ENCODE measurements at places on chromosomes 13 and 19.
A peak's percentile ranks its signal among the peaks of the same experiment; 100 is the strongest.

DNA sequence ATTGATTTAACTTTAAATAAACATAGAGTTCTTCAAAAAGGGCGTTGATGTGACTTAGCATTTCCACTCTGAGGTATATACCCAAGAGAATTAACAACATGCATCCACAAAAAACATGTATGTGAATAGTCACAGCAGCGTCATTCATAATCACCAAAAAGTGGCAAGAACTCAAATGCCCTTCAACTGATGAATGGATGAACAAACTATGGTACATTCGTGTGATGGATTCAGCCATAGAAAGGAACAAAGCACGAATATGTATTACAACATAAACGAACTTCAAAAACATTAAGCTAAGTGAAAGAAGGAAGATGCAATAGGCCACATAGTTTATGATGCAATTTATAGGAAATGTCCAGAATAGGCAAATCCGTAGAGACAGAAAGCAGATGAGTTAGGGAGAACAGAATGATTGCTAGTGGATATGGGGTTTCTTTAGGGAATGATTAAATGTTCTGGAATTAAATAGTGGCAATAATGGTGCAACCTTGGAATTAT, 72.3 kb upstream of the UQCRFS1 start:
- no peak for DNase-seq

DNA sequence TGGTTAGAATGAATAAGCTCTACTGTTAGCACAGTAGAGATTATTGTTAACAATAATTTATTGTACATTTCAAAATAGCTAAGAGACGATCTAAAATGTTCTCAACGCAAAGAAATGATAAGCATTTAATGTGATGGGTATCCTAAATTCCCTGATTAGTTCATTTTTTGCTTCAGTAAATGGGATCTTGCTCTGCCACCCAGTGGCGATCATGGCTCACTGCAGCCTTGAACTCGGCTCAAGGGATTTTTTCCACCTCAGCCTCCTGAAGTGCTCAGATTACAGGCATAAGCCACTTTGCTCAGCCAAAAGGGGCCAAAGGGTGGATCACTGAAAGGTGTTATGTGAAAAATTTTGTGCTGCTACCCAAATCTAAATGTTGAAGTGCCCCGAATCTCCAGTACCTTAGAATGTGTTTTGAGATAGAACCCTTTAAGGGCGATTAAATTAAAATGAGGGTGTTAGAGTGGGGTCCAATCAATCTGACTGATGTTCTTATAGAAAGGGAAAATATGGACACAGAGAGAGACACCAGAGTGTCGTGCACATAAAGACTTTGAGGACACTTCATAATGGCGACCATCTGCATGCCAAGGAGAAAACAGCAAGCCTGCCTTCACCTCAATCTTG, 31.5 kb upstream of the ZNF766 start:
- peak; percentile 58 for DNase-seq

- no peak for DNase-seq
Observed at GRCh38 chr19:32688311-32688710, 3.3 kb upstream of the NUDT19 start.

GRCh38 chr19:14582894-14583340, at the start of gene CLEC17A:
Gene CLEC17A, plus strand, starts transcription at chr19:14583084. Its CDS starts 77 bp downstream, at chr19:14583161.
- no peak for DNase-seq

DNA sequence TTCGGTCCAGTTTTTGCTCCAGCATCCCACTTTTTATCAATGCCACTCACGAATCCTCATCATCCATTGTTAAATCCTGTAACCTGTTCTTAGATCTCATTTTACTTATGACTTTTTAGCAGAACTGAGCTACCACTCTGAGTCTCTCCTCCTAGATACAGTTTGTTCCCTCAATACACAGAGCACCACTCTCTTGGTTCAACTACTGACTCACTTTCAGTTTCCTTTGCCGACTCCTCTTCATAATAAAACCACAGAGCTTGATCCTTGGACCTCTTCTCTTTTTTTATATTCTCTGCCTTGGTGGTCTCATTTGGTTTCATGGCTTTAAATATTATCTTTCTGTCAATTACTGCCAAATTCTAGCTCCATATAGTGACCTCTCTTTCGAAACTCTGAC, 150.3 kb downstream of the SLITRK5 start:
- DNase-seq, result no peak

GRCh38 chr13:54194233-54195024, 1165.8 kb downstream of the OLFM4 start:
- no peak for DNase-seq

- no peak for DNase-seq
Observed at GRCh38 chr13:83221256-83221655, 661.0 kb downstream of the SLITRK1 start.

DNA sequence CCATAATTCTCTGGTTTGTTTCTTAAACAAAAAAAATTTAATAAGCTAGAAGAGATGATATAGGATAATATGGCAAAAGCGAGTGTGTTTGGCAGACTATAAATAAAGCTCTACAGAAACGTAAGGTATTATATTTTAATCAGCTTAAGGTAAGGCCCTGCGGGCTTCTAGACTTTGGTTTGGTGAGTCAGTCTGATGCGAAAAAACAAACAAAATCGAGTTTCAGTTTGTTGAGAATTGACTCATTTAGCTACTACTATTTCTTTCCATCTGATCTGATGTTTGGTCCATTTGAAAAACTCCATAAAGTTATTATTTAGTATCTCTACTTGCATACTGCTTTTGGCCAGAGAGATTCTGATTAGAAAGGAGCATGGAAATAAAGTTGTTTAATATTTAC, 138.0 kb downstream of the MIPEP start:
- DNase-seq, result no peak

- no peak for DNase-seq
Observed at GRCh38 chr13:97630725-97631124, 196.8 kb downstream of the RAP2A start.

DNA sequence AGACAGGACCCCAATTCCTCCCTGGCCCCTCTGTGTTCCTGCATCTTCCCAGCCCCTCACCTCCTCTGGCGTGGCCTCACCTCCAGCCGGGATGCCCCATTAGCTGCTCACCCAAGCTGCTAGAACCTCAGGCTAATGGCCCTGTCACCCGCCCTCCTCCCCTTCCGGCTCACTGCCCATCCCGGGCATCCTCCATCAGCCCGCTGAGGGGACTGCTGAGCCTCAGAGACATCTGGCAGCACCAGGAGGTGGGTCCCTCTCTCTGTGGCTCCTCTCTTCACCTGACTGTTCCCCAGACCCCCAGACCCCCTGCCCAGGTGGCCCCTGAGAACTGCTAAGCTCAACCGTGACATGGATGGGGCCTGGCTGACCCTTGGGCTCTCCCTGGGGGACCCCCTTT, 2.9 kb downstream of the FFAR1 start:
- DNase-seq, result no peak

DNA sequence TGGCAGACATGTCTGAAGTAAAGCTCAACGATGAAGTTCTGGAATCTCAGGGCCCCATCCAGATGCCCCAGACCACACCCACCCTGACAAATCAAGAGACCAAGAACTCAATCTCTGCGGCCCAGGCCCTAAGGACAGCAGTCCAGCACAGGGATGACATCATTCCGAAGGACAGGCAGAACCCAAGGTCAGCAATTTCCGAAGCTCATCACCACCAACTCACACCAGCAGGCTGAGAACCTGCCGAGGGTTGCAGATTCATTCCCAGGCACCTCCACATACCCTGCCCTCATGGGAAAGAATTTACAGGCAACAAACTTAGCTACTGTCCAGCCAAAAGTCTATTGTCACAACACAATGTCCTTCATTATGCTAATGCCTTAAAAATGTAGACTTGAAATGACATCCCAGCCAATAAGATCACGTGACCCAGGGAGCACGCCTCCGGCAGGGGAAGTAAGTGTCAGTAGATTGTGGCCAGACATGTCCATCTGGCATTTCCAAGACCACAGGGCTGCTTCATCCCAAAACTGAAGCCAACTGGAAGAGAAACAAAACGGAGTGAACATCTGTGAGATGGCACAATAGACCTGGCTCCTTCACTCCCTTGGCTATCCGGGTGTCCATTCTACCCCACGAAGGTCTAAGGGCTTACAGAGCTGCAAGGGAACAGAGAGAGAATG, 98.8 kb downstream of the CRYL1 start:
- no peak for DNase-seq

GRCh38 chr19:50512112-50512998, 1.4 kb downstream of the ASPDH start:
- no peak for DNase-seq

- no peak for DNase-seq
Observed at GRCh38 chr13:41107584-41108014, 25.0 kb downstream of the KBTBD6 start.

- DNase-seq, result no peak
Observed at GRCh38 chr19:21472507-21472906, 32.9 kb upstream of the ZNF429 start.

GRCh38 chr13:73681779-73682178, 452.4 kb downstream of the KLF12 start:
- DNase-seq, result no peak

DNA sequence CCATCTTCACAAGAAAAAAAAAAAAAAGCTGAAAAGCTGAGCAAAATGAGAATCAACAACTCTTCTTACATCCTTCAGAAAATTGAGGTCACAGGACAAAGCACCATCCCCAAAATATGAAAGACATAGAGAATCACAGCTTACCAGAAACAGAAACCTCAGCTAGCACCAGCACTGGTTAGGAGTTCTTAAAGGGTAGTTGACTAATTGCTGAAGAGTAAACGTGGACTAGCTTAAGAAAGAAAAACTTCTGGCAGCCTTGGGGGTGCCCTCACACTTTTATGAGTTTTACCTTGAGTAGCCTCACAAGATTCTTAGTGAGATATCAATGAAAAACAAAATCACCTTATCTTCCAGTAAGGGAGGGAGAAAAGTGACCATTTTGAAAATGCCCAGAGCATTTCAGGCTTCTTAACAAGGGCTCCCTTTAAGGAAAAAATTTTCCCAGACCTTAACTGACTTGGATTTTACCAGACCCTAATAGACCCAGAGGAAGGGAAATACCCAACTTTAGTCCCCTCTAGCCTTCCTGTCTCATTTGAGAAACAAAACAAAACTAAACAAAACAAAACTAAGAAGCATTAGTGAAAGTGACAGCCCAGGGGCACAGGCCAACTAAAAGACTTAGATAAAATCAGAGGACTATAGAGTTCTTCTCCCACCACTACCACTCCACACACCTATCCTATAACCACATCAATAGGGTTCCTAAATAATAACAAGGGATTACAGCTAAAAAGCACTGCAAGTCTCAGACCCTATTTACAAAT, 888.6 kb downstream of the DIAPH3 start:
- no peak for DNase-seq

DNA sequence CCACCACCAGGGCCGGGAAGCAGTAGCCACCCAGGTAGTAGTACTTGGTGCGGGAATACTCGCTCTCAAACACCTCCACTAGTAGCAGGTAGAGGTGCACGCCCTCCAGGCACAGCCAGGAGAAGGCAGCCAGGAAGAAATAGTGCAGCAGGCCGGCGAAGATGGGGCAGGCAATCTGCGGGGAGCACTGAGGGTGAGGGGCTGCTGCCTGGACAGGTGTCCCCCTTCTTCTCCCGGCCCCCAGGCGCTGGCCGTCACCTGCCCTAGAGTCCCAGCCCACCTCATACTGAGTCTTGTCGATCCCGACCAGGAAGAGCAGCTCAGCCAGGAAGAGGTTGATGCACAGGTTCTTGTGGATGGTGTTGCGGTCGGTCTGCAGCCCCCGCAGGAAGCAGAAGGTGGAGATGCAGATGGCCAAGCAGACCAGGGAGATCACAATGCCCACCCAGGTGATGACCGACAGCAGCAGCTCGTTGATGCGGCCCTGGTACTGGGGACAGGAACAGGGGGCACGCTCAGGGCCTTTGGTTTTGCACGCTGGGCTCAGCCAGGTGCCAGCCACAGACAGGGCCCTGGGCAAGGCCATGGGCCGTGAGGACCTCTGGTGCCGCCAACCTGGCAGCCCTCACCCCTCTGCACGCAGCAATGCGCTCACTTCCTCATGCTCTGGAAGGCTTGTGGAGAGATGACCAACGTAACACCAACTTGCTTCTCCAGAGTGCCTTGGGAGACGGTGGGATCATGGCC, 20.8 kb upstream of the ASF1B start:
- no peak for DNase-seq

DNA sequence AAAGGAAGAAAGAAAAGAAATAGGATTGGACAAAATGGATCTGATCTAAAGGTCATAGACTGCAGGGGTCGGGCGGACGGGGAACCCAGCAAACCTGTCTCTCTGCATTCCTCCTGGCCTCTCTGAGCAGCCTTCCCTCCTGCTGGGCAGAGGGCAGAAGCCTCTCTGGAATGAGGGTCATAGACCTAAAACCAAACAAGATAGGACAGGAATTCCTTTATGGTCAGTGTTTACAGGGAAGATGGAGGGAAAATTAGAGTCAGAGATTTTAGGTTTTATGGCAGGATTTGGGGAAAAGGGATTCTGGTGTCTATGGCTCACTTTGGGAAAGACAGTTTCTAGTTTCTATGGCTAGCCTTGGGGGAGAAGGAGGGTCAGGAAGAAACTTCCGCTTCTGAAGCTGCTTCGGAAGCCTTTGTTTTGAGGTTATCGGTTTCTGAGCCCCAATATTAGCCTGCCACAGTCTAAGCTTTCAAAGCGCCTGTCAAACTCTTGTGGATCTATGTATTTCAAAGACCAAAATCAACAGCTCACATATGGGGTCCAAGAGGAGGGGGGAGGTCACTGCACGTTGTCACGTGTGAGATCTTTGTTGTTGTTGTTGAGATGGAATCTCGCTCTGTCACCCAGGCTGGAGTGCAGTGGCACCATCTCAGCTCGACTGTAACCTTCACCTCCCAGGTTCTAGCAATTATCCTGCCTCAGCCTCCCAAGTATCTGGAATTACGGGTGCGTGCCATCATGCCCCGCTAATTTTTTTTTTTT, 18.9 kb upstream of the DPRX start:
- no peak for DNase-seq

GRCh38 chr19:38284422-38284821, 19.6 kb upstream of the C19orf33 start:
- DNase-seq, result no peak

GRCh38 chr13:22561581-22561980, 619.2 kb upstream of the SGCG start:
- DNase-seq, result no peak

GRCh38 chr19:45547965-45548609, 36.5 kb downstream of the OPA3 start:
- no peak for DNase-seq

DNA sequence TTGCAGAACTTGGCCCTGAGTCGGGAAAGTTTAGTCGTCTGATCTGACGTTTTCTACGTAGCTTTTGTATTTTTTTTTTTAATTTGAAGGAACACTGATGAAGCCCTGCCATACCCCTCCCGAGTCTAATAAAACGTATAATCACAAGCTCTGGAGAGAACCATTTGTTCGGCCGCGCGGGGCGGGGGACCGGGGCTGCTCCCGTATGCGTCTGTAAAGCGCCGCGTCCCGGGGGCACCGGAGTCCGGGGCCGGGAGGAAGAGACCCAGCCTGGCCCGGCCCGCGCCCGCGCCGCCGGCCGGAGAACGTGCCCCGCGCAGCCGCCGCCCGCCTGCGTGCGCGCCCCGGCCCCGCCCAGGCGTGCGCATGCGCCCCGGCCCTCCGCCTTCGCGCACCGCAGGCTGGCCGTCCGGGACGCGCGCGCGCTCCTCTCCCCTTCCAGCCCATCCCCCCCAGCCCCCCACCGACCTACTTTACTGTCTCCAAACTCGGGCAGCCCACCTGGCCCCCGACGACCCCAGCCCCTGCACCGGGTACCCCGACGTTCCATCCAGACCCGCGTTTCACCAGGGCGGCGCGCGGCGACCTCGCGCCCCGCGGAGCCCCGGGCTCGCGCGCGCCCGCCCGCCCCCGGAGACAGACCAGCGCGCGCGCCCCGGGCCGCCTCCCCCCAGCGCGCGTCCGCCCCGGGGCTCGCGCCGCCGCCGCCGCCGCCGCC, 785 bp upstream of the USF2 start:
- peak; percentile 82 for DNase-seq

- DNase-seq, result no peak
Observed at GRCh38 chr13:106348075-106348840, 187.2 kb downstream of the EFNB2 start.

Data from CD4-positive, alpha-beta T cell treated with Interleukin-1 beta for 1 hour (primary cell).